ENCODE measurements at places on chromosomes 11 and 22.

DNA sequence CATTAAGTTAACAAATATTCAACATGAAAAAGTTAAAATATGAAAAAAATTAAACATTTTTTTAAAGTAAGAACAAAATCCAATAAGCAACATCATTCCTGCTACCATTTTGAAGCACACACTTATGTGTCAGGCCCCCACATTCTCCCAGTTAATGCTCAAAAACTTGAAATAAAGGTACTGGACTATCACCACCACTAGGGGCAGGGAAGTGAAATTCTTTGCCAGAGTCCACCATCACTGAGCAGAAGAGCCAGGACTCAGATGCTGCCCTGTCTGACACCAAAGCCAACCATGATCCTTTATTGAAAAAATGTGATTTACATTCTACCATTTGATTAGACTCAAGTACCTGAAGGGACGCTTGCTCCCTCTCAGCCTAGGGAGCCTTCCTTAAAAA lies 39.1 kb downstream of the PITPNB start:
- DNase-seq: no peak

DNA sequence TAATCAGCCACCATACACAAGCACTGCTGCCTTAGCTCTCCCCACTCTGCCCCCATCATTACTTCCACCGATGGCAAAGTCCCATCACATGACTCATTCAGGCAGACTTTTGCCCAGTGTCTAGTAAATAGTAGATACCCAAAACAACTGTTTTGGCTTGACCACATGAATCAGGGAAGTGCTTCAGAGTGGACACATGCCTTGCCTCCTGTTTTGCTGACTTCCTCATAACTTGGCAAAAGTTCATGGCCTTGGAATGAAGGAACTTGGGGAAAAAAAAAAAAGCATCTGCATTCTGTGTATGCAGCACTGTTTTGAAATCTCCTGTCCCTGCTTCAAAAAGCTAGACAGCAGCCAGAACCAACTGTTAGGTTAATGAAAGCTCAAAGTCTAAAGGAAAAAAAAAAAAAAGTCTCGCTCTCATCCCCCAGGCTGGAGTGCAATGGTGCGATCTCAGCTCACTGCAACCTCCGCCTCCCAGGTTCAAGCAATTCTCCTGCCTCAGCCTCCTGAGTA lies 335.3 kb downstream of the FAM181B start:
- DNase-seq: no peak

- DNase-seq: no peak
Measured at GRCh38 chr11:126636911-126637794, 281.7 kb downstream of the ST3GAL4 start.

GRCh38 chr11:61041755-61042518 lies 60.4 kb upstream of the CD5 start:
- DNase-seq: peak; percentile 93

DNA sequence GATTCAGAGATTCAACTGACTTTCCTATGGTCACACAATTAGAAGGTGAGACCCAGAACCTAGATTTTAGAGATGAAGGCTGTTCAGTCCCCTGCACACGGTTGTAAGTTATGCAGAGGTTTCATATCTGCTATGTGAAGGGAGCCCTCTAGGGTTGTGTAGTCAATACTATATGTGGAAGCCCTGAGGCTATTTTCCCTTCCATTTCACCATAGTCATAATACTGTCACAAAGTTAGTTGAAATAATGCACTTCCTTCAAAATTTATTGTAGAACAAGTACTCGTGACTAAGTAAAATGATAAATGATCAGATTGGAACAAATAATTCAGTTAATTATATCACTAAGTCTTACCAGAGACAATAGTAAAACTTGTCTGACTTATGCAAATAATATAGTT lies 48.8 kb downstream of the ENDOD1 start:
- no peak for DNase-seq

- no peak for DNase-seq
Measured at GRCh38 chr11:77193911-77194830, 66.1 kb downstream of the MYO7A start.

DNA sequence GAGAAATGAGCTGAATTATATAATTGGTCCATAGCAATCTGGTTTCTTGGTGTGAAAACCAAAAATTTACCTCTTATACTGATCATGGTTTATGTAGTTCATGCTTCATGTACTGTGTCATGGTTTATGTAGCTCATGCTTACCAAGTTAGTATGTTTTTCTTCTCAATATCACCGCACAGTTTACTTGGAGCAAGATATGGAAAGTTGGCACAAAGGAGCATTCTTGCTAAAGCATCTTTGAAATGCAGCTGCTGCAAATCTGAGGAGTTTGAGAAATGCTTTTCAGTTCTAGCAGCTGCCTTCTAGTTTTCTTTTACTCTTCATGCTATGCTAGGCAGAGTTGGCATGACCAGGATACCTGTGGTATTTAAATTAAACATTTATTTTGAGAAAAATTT lies 4.5 kb downstream of the OR10G7 start:
- DNase-seq: no peak

- DNase-seq: no peak
Measured at GRCh38 chr11:129395883-129396282, 20.2 kb downstream of the BARX2 start.

- DNase-seq: no peak
Measured at GRCh38 chr22:37509059-37509860, 10.0 kb downstream of the CARD10 start.

GRCh38 chr11:114685097-114685496 lies 6.8 kb downstream of the NXPE2 start:
- DNase-seq: no peak

DNA sequence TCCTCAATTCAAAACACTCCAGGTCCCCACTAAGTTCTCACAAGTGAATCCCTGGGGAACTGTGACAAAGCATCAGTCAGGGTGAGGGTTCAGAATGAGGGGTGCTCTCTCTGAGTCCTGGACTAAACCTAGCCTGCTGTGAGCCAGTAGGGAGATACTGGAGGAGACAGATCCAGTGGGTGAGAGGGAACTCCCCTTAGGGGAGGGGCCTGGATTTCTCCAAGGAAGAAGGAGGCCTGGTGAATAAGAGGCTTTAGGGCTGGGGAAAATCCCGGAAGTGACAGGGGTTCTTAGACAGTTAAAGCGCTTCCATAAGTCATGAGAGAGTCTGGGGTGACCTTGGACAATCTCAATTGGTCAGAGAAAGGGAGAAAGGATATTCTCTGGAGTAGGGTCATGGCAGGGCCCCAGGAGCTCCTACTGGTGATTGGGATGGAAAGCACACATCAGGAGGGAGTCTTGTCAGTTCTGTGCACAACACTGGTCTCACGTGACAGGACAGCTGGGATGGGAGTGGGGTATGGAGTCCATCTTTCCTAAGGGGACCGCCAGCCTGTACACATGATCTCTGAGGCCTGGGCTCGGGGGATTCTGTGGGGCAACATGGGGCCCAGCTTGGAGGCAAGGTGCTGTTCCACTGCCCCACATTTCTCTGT lies 1.5 kb downstream of the TBC1D10A start:
- no peak for DNase-seq
